ENCODE measurements at places on chromosomes 7 and 10. TPM values are rescaled to one million over a fixed set of nuclear protein-coding genes. Genes with fewer than 3 reads are reported as not detected.

MYL10 gene
- total RNA-seq, result not detected

FRAT1 gene
- 1.3 TPM for total RNA-seq

MTERF1 gene
- 6.7 TPM for total RNA-seq

DNA sequence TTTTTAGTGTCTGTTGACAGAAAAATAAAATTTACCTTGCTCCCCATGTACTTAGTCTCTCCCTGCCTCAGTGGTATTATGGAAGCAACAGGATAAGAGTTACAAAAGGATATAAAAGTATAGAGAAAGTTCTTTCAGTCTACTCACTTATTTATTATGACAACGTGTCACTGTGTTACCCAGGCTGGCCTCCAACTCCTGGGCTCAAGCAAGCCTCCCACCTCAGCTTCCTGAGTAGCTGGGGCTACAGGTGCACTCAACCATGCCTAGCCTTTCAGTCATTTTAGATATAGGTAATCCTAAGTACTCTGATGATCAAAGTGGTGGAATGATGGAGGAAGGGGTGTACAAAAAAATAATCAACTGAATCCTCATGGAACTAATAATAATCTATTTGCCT lies 215.2 kb upstream of the MKLN1 start:
- no peak for DNase-seq

GRCh38 chr10:126585249-126586017 lies 85.1 kb downstream of the C10orf90 start:
- no peak for DNase-seq

- no peak for DNase-seq
These were observed 412 bp upstream of the PPIA start for GRCh38 chr7:44796034-44796503.

- DNase-seq, result peak; percentile 58
These were observed 51.6 kb downstream of the PRLHR start for GRCh38 chr10:118543714-118544400.
